ENCODE measurements at places on chromosomes 12 and 14.

GRCh38 chr14:64877846-64878245 lies 1.9 kb downstream of the SPTB start:
- no peak for DNase-seq

DNA sequence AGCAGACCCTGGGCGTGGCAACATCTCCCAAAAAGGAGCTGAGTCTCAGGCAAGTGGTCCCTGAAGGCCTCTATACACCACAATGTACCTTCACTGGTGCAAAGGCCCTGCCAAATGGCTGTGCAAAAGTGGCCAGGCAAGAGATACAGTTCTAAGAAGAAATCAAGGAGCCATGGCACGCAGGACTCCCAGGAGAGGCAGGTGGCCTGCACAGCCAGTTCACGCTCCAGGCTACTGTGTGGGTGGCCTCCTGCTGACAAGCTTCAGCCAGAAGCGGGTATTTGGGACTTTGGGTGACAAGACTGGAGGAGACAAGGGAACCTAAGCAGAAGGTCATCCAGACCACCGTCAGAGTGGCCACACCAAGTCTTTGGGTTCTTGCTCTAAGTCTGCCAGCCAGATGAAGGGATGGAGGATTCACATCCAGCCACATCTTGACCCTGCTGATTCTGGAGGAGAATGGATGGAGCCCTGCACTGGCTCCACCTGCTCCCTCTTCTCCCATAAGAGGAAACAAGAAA lies 20.5 kb upstream of the ZFP36L1 start:
- no peak for DNase-seq

GRCh38 chr14:49634547-49635334 lies at the start of gene DNAAF2:
DNAAF2 (minus strand) TSS chr14:49635244; CDS start chr14:49635149, 95 bp downstream.
- peak; percentile 49 for DNase-seq

DNA sequence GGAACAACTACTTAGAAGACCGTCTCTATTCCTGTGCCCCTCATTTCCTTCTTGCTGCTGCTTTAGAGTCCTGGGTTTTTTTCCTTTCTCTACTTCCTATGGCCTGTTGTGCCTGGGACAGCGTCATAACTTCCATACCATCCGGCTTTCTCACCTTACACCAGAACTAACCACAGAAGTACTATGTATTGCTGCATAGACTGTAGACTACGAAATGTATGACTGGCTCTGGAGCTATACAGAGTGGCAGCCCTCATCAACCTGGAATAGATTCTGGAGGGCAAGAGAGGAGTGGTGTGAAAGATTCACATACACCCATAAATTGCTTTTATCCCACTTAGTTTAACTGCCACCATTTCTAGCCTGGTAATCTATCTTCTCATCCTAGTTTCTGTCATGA lies 16.9 kb upstream of the SRP54 start:
- DNase-seq = no peak
